Stimulated activated CD8-positive, alpha-beta memory T cell treated with anti-CD3 and anti-CD28 coated beads, Interleukin-4, amount 100 ng/mL, for 4 hours (primary cell): ENCODE measurements at places on chromosomes 5 and 9.

DNA sequence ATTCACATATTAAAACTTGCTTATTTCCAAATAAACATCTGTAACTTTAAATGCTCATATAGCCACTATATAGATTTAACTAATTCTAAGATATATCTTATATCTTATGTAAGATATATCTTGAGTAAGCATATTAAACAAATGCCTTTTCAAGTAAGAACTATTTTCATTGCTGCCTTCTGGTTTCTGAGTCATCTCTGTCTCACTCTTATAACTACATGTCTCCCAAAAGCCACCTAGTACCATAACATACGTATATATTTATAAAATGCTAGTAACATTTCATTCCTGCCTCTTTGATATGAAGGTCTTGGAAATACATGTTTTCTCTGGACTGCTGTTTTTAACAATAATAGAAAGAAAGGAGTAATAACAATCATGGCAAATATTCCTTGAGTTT, 429.5 kb downstream of the DTWD2 start:
- DNase-seq = no peak

- DNase-seq = no peak
These were observed 63.3 kb upstream of the SLCO6A1 start for GRCh38 chr5:102561894-102562760.

DNA sequence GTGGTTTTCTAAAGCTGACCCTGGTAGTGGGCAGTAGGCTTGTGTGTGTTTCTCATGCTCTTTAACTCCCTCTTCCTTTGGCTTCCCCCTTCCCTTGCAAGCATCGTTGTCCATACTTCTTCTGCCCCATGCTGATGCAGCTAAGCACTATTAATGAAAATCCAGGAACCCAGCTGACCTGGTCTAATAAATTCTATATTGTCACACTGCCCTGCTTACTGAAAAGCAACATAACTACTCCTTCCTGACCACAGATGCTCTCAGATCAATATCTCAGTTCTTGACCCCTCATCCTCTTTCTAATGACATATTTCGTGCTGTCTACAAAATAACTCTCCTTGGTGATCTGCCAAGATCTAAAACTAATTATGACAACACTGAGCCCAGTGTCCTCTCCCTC, 405.5 kb downstream of the EFNA5 start:
- no peak for DNase-seq

GRCh38 chr9:127136081-127136879, 13.8 kb upstream of the ANGPTL2 start:
- no peak for DNase-seq

- no peak for DNase-seq
These were observed 93.9 kb downstream of the EFNA5 start for GRCh38 chr5:107576736-107577393.
